Motor neuron (in vitro differentiated cells): ENCODE measurements at places on chromosomes 4 and X. TPM values are rescaled to one million over a fixed set of nuclear protein-coding genes. Genes with fewer than 3 reads are reported as not detected.

DNA sequence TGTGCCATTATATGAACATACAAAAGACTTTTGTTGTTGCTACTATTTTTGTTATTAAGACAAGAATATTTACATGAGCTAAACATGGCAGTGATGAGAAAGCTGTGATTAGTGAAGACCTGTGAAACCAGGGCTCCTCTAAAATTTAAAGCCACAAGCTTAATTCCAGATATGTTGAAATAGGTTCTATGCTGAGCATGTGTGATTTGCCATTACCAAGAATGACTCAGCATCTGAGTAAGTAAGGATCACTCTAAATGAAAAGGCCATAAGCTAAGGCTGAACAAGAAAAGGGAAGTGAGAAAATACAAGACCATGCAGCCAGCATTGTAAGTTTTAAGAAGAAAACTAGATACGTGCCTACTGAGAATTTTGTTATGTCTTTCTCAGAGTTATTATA is 75.9 kb upstream of the CAMK2D start:
- peak; percentile 95 for ATAC-seq

Gene MAGEE1
- 9.9 and 11.4 TPM in 2 replicates for total RNA-seq

Gene PFKFB1
- 0.31 and 0.58 TPM in 2 replicates for total RNA-seq

Gene SLC26A1
- total RNA-seq: 0.81 and 1.1 TPM in 2 replicates

Gene CLDN2
- total RNA-seq: 0.15 and 0.38 TPM in 2 replicates

Gene S100G
- not detected in 2 replicates for total RNA-seq

DNA sequence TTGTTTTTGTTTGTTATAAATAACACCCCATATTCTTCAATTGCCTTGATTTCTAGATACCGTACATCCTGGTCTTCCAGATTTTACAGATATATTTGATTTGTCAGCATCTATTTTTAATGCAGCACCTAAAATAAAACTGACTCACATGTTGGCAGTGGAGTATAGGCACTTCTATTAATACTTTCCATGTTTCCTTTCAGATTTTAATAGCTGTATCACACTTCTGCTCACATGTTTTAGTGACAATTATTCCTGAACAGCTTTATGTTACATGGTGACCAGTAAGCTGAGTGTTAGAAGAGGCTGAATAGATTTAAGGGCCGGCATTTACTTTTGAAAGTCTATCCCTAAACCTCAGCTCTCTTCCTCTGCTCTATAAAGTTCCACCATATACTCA is 46.1 kb downstream of the C4orf46 start:
- no peak for ATAC-seq

GRCh38 chr4:139861471-139861870 is 195.9 kb downstream of the MGST2 start:
- ATAC-seq: no peak

Gene MAGEA8
- total RNA-seq: not detected in 2 replicates

DNA sequence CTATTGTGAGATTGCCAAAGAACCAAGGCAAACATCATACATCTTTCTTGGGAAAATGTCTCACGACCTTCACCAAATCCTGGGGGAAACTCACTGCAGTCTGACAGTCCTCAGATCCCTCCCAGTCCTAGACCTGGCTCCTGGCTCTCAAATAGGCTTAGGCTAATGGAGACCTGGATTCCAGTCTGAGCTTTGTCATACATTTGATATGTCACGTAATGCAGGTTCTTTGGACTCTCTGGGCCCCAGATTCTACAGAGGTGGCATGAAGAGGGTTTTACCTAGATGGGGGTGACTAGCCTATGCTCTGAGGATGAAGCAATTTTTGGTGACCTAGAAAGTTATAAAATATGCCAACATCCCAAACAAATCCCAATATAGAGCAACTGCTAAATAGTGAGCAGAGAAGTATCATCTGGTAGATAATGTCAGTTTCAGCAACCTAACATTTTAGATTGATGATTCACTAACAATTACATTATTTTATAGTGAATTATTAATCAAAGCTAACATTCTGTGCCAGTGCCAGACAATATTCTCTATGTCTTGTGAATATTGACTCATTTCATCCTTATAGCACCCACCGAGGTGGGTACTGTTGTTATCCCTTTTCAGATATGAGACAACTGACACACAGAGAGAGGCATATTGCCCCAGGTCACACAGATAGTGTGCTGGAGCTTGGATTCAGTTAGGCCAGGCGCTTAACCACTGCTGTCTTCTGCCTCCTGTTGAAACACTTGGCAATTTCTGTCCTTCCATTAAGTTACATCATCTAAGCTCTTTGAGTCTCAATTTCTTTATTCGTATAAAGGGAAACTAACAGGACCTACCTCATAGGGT is 195.4 kb upstream of the MAMLD1 start:
- no peak for ATAC-seq

GRCh38 chr4:41670530-41670929 is 78.0 kb downstream of the PHOX2B start:
- no peak for ATAC-seq

GRCh38 chr4:53039741-53040458 is 177.8 kb downstream of the RASL11B start:
- no peak for ATAC-seq

Gene PCDH18
- 50.0 and 50.3 TPM in 2 replicates for total RNA-seq

Gene PCDH11X
- 0.19 TPM in 1 of 2 replicates, not detected in the other for total RNA-seq

DNA sequence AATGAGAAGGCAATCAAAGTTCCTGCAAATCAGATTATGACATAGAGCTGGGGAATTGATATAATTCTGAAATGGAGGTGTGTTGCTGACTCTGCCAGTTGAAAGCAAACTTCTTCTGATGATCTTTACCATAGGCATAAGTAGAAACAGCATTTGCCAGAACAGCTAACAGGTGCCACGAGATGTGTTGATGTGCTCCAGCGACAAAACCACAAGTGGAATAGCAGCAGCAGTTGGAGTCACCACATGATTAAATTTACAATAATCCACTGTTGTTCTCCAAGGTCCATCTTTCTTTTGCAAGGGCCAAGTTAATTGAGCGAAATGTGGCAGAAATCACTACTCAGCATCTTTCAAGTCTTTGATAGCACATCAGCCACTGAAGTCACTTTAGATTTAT is 3.7 kb upstream of the OSTC start:
- ATAC-seq: no peak

GRCh38 chr4:83331956-83332355 is 2.7 kb downstream of the HPSE start:
- ATAC-seq: no peak
